ENCODE measurements at places on chromosomes 3 and 15.

GRCh38 chr3:115901008-115901407 lies 277.7 kb downstream of the GAP43 start:
- no peak for DNase-seq

DNA sequence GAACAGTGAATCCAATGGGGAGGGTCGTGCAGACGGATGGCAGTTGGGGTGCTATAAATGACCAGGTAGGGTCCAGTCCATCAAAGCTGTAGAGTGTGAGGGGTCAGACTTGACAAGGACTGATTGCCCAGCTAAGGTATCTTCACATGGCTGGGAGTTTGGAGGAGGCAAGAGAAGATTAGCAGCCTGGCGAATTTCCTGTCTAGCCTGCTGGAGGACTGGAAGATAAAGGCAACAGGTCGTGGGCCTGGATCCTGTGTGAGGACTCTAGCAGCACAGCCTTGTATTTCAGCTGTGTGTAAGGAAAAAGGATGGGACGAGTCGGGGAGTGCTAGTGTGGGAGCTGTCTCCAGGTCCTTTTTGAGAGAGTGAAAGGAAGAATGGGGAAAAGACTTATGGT lies 17.6 kb downstream of the CCR5AS start:
- DNase-seq, result no peak

DNA sequence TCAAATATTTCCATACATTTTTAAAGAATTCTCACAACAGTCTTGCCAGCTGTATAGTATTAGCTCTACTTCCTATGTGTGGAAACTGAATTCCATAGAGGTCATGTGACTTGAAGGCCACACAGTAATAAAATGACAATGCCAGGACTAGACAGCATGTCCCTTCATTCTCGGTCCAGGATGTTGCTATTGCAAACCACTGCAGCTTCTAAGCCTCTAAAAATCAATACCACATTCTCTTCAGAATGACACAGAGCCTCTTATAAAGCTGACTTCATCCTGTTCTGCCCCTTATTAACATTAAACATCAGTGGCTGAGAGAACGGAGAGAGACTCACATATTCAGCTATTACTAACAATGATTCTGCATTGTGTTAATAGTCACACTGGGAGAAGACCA lies 240.3 kb upstream of the PEX5L start:
- no peak for DNase-seq

DNA sequence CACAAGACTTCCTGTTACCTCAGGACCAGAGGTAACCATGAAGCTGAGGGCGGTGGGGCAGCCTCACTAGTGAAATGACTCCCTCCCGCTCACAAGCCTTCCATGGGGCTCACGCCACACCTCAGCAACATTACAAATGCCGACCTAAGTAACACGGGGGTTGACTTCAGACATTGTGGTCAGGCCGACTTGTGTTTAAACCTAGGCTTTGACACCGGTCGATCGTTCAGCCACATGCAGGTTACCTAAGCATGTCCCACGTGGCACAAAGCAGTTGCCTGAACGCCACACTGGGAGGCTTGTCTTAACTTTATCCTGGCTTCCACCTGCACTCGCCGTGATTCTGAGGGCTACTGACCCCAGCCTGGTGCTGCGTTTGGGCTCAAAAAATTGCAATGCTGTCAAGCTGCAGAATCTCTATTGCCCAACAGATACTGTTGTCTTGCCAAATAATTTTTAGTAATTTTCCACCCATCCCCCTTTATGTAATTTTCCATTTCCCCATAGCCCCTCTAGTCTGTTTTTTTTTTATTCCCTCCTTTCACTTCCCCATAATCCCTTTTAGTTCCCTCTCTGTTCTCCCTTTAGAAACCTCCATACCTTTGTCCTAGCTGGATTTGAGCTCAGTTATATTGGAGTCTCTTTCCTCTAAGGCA lies 158.6 kb upstream of the RGMA start:
- DNase-seq, result no peak

DNA sequence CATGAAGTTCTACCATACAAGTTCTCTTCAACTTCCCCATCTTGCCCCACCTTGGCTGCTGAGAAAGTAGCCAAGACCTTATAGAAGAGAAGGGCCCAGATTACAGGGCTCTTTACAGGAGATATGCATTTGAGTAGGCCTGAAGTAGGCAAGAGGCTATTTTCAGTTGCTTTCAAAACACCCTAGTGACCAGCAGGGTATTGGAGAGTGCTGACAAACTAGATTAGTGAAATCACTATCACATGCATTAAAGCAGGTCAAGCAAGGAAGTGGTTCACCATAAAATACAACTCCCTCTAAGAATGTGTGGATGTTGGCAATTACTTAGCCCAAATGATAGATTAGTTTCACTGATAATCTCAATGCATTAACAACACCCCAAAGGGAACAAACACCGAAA lies 2.7 kb upstream of the LZTFL1 start:
- no peak for DNase-seq

GRCh38 chr15:89492111-89492641 lies 4.2 kb downstream of the RHCG start:
- DNase-seq, result no peak

DNA sequence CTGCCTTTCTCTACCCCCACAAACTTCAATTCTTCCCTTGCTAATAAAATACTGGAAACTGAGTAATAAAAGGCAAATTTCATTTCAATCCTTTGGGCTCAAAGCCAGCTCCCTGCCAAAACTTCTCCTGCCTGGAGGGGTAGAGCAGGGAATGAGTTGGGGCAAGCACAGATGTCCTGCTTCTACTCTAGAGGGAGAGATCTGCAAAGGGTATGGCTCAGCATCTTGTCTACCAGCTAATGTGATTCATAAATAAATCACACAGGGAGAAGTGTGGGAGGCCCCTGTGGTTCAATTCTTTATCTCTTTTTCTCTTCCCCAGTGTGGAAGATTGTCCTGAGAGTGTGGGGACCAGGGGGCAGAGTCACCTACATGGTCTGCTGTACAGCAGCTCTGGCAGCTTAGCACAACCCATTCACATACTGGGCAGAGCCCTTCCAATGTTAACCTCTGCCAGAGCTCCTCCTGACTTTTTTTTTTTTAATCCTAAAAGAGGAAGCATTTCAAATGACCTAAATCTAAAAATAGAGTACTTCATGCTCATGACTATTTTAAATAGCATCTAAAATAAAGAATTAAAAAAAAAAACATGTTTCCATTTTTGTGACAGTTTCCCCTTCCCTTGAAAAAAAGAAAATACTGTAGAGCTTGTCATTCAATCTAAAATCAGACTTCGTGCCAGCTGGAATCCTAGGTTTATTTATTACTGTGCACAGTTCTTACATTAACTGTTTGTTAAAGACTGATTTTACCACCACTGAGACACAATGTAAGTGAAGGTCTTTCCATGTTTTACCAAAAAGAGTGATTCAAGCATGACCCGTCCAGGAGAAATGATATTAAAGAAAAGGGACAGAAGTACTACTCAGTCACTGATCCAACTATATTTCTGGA lies 1083.7 kb upstream of the CFAP20DC start:
- no peak for DNase-seq

DNA sequence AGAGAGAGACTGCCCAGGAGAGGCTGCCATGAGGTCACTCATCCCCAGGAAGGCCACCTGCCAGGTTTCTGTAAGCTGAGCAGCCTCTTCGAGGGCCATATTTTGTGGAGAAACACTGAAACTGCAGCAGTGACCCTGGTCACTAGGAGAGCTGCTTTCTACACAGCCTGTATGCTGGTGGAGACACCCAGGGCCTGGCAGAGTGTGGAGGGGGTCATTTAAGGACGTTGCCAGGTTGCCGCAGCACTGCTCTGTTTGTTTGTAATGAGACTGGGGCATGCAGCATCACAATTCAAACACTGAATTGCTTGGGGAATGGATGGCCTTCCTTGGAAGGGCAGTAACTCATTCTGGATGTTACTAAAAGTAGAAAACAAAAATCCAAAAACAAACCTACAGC lies 104.9 kb upstream of the TRIM42 start:
- DNase-seq, result no peak

Data from naive thymus-derived CD8-positive, alpha-beta T cell (primary cell).